MG63 (cell line): ENCODE measurements at places on chromosomes 11 and 22.

GRCh38 chr11:128690665-128691101, 3.2 kb upstream of the FLI1 start:
- no peak for DNase-seq

- no peak for DNase-seq
Observed at GRCh38 chr22:17794726-17795542, 20.7 kb upstream of the BID start.

- DNase-seq = no peak
Observed at GRCh38 chr22:23431337-23432072, 148.6 kb downstream of the IGLL1 start.

- no peak for DNase-seq
Observed at GRCh38 chr11:104781719-104782376, 116.4 kb downstream of the CASP12 start.

DNA sequence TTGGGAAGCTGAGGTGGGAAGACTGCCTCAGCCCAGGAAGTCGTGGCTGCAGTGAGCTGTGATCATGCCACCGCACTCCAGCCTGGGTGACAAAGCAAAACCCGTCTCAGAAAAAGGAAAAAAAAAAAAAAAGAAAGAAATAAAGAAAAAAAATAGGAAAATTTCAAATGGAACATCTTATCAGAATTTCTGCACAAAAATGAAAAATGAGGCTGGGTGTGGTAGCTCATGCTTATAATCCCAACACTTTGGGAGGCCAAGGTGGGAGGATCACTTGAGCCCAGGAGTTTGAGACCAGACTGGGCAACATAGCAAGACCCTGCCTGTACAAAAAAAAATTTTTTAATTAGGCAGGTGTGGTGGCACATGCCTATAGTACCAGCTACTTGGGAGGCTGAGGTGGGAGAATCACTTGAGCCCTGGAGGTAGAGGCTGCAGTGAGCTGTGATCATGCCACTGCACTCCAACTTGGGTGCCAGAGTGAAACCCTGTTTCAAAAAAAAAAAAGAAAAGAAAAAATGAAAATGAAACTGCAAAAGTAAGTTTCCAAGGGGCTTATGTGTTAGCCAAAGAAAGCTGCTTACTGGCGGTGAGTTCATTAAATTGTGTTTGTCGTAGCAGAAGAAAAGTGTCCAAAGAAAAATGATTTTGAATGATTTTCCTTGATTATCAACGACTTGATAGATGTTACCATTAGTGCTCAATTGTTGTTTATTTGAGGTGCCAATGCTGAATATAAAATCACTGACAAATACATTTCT, 7.5 kb upstream of the CRKL start:
- no peak for DNase-seq

- no peak for DNase-seq
Observed at GRCh38 chr22:48084041-48084728, 1321.7 kb downstream of the TBC1D22A start.

- no peak for DNase-seq
Observed at GRCh38 chr22:28967163-28967665, 83.8 kb downstream of the ZNRF3 start.
